ENCODE measurements at places on chromosomes 1 and 21. TPM values are rescaled to one million over a fixed set of nuclear protein-coding genes. Genes with fewer than 3 reads are reported as not detected.

NPHS2 gene
- total RNA-seq, result not detected

NCAM2 gene
- 2.3 TPM for total RNA-seq

GRCh38 chr1:168288311-168289052 lies 7.8 kb downstream of the TBX19 start:
- DNase-seq, result no peak

DNA sequence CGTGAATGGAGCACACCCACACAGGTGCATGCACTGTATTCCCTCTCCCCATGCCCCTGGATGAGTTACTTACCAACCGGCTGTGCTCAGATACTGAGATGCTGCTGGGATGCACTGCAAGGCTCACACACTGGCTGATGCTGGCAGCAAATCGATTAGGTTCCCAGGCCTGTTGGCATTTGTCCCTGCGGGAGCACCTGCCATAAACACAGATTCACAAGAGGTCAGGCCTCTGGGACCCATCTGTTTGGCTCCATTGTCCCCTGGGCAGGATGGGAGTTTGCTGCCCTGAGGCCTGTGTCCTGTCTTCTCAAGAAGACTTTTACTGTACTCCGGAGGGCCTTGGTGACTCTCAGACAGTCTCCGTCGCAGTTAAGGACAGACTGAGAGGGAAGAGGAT lies 145.4 kb downstream of the PLXNA2 start:
- no peak for DNase-seq

- DNase-seq, result no peak
Observed at GRCh38 chr21:46618738-46619379, 14.0 kb upstream of the S100B start.

DNA sequence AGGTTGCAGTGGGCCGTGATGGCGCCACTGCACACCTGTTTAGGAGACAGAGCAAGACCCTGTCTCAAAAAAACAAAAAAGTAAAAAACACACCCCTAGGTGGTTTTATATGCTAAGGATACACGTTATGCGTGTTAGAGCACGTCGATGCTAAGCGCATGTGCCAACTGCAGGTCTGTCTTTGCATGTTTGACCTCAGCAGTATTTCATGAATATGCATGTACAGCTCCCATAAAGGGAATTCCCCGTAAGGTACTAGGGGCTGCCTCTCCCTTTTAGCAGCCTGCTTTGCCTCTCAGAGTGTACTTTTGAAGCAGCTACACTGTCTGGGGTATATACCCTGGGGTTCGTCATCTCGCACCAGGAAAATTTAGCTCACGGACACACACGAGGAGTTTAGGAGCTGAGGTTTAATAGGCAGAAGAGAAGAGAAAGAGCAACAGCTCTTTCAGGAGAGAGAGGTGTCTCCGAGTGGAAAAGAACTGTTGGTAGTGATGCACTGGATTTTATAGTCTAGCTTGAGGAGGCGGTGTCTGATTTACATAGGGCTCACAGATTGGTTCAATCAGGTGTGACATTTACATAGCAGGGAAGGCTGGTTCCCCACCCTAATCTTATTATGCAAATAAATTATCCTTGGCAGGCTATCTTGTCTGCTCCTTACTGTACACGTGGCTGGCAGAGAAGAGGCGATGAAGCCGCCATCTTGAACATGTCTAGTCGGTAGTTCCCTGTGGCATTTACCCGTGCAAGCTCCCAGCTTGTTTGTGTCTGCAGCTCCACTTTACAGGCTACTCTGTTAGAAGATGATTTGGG lies 4.2 kb upstream of the OTUD3 start:
- peak; percentile 95 for DNase-seq

GRCh38 chr1:77652268-77652667 lies 30.2 kb downstream of the ZZZ3 start:
- no peak for DNase-seq

GRCh38 chr21:30793581-30794314 lies 19.3 kb downstream of the KRTAP8-1 start:
- no peak for DNase-seq

DNA sequence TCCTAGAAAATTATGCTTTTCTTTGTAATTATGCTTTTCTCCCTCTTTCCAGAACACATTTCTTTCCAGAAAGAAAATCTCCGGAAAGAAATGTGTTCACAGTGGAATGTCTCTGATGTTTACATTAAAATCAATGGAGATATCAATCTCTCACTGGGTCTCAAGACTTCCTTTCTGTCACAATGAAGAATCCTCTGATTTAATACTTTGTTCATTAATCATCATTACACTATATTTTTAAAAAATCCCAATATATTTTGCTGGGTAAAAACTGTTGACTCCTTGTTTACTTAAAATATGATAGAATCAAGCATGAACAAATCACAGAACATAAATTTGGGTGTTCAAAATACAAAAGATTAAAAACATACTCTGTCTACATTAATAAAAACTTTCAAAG lies 26.3 kb upstream of the TGFBR3 start:
- no peak for DNase-seq

GRCh38 chr1:19049798-19050197 lies 93.3 kb upstream of the IFFO2 start:
- DNase-seq, result no peak

DNA sequence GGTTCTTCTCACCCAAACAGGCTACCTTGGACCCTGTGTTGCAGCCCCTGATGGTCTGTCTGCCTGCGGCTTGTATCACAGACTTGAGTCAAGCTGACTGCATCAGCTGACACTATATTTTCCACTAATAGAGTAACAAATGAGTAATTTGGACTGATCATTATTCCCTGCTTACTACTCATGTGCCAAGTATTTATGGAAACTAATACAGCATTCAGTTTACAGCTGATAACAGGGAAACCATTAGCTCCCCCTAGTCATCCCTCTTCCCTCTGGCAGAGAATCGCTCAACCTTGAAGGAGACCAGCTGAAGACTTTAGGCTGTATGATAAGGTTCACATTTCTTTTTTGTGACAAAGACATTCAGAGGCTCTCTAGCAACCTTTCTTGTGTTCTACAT lies 116.6 kb upstream of the SYT6 start:
- no peak for DNase-seq

DNA sequence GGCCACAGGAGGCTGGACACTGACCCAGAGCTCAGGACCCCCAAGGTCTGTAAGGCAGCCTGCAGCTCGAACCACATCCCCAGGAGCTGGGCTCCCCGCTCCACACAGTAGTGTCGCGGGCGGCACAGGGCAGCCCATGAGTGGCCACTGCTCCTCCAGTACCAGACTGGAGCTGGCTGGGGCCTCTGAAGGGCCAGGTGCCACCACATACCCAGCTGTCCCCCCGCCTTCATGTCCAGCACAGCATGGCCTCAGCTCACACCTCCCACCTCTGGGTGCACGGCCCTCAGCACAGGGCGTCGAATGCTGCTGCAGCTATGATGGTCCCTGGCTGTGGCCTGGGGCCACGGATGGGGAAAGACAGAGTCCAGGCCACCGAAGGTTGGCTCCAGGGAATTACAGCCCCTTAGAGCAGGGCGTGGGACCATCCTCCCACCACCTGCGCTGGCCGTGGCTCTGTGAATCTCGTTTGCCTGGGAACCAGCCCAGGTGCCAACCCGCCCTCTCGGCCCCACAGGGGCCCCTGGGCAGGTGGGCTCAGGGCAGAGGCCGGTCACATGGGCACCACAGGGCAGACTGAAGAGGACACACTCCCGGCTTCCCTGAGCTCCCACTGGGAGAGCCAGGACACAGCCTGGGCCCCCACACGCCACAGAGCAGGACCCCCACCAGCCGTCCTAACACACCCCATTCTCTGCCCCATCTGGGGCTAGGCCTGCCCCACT lies 2.1 kb upstream of the TNFRSF4 start:
- no peak for DNase-seq

GRCh38 chr21:46518983-46519583 lies 60.4 kb downstream of the DIP2A start:
- peak; percentile 14 for DNase-seq

- DNase-seq, result peak; percentile 96
Observed at GRCh38 chr1:26692793-26693490, 2.9 kb upstream of the ARID1A start.
